Activated CD8-positive, alpha-beta T cell treated with anti-CD3 and anti-CD28 coated beads for 36 hours (primary cell): ENCODE measurements at places on chromosomes 13 and 19.
A peak's percentile ranks its signal among the peaks of the same experiment; 100 is the strongest.

DNA sequence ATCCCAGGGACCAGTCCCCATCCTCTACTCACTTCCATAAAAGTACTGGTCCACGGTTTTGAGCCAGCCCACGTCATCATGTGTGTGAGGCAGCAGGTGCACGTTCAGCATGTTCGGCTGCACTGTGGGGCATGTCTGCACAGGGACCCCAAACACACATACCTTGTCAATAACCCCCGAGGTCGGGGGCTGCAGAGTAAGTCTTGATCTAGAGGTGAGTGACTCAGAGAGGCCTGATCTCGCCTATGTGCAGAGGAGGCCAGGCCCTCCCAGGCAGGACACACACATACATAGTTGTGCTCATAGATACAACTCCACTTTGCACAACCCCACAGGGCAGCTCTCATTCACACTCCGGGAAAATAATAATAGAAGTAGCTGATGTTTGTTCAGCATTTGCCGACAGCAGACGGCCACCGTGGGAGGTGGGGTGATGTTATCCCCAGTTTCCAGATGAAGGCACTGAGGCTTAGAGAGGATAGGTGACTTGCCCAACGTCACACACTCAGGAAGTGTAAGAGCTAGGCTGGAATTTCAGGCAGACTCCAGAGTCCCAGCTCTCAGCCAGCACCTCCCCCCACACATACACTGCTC, 774 bp downstream of the MAN2B1 start:
- DNase-seq = peak; percentile 60

DNA sequence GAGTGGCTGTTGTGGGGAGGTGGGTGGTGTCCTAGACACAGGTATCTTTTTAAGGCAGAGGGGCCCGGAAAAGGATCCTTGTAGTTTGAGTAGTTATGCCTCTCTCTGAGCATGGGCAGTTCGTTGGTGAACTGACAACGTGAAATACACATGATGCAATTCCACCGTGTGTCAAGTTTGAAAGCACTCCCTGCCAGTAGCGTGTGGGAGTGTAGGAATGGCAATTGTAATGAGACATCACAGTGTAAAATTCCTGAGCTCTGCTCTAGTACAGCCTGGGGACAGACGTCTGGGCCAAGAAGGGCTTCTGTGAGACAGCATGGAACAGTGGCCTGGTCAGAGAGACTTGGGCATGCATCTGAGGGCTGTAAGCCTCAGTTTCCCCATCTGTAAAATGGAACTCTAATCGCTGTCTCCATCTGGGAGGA, 10.4 kb upstream of the ASF1B start:
- DNase-seq = no peak

GRCh38 chr13:30108216-30108912, 199.0 kb downstream of the KATNAL1 start:
- no peak for DNase-seq

DNA sequence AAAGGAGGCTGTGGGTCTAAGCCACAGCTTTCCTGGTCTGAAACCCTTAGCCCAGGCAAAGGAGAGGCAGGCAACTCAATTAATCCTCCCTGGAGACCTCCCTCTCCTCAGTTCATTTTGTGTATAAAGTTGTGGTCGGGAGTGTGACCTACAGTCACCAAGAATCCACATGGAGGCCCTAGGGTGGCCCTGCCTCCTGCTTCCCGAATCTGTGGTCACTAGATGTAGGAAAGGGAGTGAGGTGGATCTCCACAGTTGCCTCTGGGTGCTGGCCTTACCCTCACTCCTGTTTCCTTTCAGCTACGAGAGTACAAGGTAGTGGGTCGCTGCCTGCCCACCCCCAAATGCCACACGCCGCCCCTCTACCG, 1.3 kb downstream of the RPL18A start:
- no peak for DNase-seq

DNA sequence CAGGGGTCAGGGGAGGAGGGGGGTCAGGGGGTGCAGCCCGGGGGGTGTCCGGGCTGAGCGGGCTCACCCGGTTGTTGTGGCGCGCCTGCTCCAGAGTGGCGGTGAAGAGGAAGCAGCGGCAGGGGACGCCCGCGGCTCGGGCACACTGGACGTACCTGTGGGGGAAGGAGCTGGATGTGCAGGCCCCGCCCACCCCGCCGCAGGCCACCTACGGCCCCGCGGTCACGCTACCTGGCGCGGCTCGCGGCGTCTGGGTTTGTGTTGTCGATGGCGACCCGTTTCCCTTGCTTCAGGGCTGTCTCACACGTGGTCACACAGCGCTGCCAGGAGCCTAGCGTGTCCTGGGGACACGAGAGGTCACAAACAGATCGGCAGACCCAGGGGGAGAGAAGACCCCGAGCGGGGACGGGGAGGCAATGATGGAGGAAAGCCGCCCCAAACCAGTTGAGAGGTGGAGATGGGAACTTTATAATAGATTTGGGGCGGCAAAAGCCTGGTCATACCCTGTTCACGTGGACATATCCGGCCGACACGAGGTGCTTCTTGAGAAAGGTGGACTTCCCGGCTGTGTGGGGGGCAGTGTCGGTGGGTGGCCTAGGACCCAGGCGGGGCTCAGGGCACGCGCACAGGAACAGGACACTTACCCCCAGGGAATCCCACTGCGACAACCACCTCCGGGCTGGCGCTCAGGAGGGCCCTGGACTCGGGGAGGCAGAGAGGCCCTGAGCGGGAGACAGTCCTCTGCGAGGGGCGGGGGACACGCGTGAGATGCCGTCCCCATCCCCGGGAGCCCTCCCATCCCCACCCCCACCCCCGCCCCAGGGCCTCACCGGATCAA, 5.6 kb downstream of the PNKP start:
- no peak for DNase-seq

GRCh38 chr13:111156421-111156820, 41.3 kb downstream of the ARHGEF7 start:
- DNase-seq = no peak

GRCh38 chr19:5571777-5572176, 4.0 kb upstream of the TINCR start:
- DNase-seq = no peak

- DNase-seq = peak; percentile 43
Observed at GRCh38 chr13:51222037-51222685, at the start of gene FAM124A. FAM124A (plus strand) TSS chr13:51222398; CDS start chr13:51222502, 104 bp downstream.

- no peak for DNase-seq
Observed at GRCh38 chr13:113746143-113746525, 12.9 kb upstream of the TMEM255B start.
